ENCODE measurements at places on chromosomes 4 and X. TPM values are rescaled to one million over a fixed set of nuclear protein-coding genes. Genes with fewer than 3 reads are reported as not detected.

The NHSL2 gene
- total RNA-seq, result 0.95 TPM

The HMX1 gene
- not detected for total RNA-seq

The FAT1 gene
- total RNA-seq, result 0.20 TPM

The TMEM144 gene
- 0.38 TPM for total RNA-seq

The SLC7A11 gene
- total RNA-seq, result 0.34 TPM

The MTMR8 gene
- total RNA-seq, result 7.2 TPM

The HSFX4 gene
- total RNA-seq, result not detected
